ENCODE measurements at places on chromosomes 3 and 15.

GRCh38 chr3:151351648-151352047, 22.3 kb upstream of the P2RY13 start:
- no peak for DNase-seq

DNA sequence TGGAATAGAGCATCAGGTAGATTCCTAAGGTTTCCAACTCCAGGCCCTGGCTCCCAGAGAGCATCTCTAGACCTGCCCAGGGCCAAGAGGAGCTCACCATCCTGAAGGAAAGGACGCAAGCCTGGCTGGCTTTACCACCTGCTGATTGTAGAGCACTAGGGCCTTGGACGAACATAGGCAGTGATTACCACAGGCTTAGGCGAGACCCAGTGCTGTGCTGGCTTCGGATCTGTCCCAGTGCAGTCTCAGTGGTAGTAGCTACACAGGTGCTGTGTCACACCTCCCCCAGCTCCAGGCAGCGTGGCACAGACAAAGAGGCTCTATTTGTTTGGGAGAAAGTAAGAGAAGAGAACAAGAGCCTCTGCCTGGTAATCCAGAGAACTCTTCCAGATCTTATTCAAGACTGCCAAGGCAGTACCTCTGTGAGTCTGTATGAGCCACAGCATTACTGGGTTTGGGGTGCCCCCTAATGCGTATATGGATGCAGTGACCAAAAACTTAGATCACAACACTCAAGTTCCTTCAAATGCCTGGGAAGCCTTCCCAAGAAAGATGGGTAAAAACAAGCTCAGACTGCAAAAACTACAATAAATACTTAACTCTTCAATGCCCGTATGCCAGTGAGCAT, 25.4 kb downstream of the ISG20 start:
- DNase-seq = no peak

DNA sequence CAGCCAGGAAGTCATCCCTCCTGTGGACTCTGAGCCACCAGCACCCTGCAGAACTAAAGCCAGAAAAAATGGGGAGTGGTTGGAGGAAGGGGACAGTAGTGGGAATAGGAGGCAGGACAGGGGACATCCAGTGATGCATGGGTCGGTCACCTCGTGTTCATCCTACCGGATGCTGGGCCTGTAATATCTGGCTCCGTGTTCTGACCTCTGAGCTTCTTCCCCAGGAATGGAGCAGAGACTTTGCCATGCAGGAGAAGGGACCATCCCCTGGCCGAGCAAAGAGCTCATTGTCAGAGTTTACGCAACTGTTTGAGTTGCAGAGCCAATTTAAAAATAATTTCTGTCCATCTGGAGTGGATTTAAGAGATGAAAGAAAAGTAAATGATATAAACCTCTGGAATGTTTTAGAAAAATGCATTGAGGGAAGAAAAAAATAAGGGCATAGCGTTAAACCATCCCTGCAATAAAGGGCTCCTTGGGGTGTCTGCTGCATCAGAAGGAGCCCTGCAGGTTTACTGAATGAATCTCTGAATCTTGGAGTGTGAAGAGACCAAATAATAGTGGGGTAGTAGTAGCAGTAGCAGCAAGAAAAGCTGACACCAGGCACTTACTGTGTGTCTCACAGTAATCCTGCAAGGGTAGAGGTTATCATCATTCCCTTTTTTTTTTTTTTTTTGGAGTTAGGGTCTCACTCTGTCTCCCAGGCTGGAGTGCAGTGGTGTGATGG, 70.9 kb downstream of the AAGAB start:
- no peak for DNase-seq

GRCh38 chr15:62128916-62129315, 36.2 kb downstream of the C2CD4B start:
- DNase-seq = no peak

DNA sequence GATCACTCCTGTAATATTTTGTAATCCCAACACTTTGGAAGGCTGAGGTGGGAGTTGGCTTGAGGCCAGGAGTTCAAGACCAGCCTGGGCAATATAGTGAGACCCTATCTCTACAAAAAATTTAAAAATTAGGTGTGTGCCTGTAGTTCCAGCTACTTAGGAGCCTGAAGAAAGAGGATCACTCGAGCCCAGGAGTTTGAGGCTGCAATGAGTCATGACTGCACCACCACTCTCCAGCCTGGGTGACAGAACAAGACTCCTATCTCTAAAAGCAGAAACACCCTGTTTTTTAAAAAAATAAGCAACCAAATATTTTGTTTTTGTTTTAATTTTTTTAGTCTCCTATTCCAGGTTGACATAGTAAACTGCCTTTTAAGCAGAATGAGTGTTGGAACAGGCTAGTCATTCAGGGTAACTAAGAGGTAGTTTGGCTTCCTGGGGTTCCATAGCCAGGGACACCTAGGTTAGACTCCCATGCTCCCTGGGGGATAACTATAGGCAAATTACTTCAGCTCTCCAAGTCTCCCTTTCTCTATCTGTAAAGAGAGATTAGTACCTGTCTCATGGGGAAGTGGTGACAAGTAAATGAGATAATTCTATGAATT, 114.6 kb upstream of the C15orf61 start:
- DNase-seq = no peak

GRCh38 chr3:78462021-78462420, 1305.8 kb downstream of the ROBO1 start:
- no peak for DNase-seq

GRCh38 chr15:50687302-50687902, 805 bp upstream of the TRPM7 start:
- no peak for DNase-seq

DNA sequence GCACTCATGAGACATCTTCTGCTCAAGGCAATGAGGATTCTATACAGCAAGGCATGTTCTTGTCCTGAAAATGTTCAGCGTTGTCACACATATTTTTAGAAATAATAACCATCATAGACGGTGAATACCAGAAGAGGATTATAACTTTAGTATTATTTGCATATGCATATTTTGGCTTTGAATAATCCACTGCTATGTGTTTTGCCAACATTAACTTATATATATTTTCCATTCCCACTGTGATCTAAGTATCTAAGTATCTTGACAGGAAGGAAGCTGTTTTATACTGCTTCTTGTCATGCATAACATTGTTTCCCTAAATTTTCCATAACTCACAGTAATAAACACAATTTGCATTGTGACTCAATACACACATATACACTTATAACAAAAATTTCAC, 509.5 kb downstream of the TBL1XR1 start:
- DNase-seq = no peak

DNA sequence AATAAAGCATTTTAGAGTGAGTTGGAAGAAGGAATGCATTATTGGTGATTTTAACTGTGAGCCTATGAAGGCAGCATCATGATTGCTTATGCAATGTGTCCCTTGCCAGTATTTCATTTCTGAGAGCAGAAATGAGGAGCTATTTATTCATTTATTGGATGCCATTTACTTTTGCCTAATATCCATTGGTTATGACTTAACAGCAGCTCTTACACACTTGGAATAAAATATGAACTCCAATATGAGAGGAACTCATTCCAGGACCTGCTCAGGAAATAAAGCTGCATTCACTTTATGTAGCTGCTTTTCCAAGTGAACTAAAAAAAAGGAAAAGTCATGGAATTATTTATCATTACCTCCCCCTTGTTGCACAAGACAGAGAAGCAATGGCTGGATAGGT, 280.1 kb downstream of the LRTM1 start:
- DNase-seq = no peak

- no peak for DNase-seq
Measured at GRCh38 chr15:58291848-58292247, 139.9 kb upstream of the LIPC start.

GRCh38 chr15:40921949-40922607, 7.1 kb upstream of the DLL4 start:
- no peak for DNase-seq

- DNase-seq = no peak
Measured at GRCh38 chr3:191997093-191997492, 536.1 kb downstream of the PYDC2 start.

DNA sequence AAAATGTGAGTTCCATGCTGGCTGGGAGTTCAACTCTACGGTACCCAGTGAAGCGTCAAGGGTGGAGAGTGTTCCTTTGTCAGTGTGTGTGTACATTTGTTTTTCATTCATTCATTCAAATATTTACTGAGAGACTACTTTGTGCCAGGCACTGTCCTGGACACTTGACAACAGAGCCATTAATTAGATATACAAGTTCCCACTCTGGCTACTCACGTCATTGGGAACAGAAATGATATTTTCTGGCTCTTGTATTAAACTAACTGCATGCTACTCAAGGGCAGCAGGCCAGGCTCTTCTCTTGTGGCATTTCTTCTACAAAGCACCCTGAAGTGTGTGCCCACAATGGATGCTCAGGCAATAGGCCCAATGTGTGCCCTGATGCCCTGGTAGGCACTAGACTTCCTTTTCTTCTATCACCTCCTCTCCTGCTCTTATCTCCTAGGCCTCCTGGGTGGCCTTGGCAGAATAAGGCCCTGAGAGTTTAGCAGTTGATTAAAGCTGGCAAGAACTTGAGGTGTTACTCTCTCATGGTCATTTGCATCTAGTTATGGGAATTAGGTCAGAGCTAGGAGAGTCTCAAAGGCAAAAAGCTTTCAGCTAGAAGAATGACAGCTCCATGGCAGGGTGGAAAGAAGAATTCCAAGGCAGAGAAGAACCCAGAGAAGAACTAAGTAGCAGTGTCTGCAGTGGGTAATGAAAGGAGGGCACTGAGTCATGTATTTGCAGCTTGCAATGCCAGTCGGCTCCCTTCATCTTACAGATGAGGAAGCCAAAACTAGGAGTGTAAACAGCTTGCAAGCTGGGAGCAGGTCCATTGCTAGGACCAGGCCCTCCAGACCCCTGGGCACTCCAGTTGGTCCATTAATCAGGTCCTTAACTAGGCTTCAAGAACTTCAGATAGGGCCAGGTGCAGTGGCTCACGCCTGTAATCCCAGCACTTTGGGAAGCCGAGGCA, 14.0 kb upstream of the SMAD3 start:
- DNase-seq = no peak

GRCh38 chr15:59406446-59406845, 31.5 kb upstream of the FAM81A start:
- DNase-seq = no peak

- DNase-seq = no peak
Measured at GRCh38 chr3:116139641-116140040, 305.6 kb downstream of the LSAMP start.

DNA sequence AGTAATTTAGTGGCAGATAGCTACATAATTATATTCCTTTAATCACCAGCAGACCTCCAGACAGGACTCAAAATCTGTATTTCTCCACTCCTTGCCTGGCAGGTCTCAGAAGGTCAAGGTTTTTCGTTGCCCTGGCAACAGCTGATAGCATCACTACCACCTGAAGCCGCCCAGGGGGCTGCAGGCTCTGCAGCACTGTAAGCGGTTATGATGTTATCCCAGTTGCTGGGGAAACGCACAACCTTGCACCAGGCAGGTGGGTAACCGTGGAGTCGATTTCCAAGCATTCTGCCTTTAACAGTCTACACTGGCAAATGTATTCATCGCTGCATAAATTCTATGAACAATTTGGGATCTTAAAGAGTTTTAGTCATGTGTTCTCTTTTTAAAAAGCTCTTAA, 756.3 kb downstream of the NTRK3 start:
- DNase-seq = no peak

- no peak for DNase-seq
Measured at GRCh38 chr3:25289663-25290062, 138.4 kb upstream of the RARB start.

DNA sequence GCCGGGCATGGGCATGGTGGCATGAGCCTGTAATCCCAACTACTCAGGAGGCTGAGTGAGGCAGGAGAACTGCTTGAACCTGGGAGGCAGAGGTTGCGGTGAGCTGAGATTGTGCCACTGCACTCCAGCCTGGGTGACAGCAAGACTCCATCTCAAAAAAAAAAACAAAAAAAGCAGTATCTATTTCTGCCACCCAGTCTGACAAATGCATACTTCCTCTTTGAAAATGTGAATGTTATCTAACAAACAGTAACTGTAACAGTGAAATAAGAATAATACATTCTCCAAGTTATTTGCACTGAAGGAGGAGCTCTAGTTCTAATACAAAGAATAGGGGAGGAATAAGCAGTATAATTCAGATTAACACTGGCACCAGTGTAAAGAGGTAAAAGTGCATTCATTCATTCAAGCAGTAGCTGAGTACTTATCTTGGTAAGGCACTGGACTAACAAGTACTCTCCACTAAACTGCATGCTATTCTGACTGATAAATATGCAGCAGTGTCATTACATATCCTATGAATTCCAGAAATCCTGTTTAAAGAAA, 12.9 kb downstream of the VPS13C start:
- DNase-seq = no peak

DNA sequence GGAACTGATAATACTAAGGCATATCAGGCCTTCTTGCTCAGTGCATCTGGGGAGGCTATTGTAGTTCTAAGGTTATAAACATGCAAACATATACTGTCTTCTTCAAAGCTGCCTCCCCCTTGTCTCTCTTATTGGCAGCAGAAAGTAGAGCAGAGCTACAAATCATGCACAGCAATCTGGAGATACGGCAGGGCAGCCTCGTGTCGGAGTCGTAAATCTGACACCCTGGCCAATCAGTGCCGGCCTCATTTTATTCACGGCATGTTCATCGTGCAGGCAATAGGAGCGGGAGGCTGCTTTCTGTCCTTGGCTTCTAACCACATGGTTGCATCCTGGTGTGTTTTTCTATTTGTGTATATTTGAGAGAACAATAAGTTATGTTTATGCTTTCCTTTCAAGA, 300.2 kb upstream of the CNTN6 start:
- no peak for DNase-seq

DNA sequence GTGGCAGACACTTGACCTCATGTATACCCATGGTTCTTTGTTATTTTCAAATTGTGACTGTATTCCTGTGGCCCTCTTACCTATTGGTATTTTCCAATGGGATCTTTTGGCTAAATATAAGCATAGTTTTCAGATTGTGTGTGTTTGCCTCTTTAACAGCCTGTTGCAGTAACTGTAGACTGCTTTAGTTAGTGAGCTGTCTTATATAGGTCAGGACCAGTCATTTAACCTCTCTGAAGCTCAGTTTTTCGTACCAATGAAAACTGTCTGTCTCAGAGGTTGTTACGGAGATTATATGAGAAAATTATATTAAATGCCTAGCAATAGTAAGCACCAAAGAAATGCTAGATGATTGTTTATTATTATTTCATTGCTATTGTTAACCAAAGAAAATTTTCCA, 29.3 kb upstream of the CAPN3 start:
- DNase-seq = no peak

GRCh38 chr15:88913850-88914169, 631 bp upstream of the MFGE8 start:
- DNase-seq = no peak

DNA sequence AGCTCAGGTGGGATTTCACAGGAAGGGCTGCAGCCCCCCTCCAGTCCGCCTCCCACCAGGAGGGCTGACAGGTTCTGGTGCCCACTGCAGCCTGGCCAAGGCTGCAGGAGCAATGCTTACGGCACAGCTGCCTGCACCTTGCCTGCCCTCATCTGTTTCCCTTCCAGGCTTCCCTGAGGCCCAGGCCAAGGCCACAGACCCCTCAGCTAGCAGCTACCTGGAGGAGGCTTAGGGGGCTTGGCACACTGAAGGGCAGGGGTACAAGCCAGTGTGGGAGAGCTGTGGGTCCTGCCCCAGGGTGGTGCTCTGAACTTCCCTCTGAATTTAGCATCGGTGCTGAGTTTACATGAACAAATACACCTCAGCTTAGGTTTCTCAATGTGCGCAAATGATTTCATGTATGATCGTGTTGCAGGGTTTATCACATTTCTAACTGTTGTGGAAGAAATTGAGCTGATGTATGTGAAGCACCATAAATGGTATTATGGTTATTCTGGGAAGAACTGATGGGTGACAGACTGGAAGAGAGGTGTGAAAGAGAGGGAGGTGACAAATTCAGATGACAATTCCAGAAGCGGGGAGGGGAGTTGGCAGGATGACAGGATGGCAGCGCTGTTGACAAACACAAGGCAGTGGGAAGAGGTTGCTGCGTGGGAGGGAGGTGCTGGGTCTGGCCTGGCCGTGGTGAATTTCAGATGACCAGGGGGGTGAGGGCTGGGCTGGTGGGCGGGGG, 6.1 kb downstream of the RHCG start:
- DNase-seq = no peak

Data from WERI-Rb-1 (cell line).